ENCODE measurements at places on chromosomes 12 and 14.

DNA sequence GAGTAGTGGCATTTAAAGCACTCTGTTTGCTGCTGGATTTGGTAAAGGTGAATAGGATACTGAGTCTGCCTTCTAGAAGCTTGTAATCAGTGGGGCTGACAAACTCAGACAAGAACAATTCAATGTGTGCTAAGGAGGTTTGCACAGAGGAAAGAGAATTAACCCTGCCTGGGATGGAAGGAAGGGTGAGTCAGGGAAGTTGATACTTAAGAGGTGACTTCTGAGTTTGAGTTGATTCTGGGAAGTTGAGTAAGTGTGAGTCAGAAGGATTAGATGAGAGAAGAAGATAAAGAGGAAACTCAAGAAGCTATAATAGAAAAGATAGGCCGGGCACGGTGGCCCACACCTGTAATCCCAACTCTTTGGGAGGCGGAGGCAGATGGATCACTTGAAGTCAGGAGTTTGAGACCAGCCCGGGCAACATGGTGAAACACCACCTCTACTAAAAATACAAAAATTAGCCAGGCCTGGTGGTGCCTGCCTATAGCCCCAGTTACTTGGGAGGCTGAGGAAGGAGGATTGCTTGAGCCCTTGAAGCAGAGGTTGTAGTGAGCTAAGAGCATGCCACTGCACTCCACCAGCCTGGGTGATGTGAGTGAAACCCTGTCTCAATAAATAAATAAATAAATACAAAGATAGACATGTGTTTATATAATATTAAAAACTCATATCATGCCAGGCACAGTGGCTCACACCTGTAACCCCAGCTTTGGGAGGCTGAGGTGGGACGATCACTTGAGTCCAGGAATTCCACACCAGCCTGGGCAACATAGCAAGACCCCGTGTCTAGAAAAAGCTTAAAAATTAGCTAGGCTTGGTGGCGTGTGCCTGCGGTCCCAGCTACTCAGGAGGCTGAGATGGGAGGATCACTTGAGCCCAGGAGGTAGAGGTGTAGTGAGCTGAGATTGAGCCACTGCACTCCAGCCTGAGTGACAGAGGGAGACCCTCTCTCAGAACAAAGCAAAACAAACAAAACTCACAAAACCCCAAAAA, 126.8 kb upstream of the CPM start:
- DNase-seq = no peak

GRCh38 chr12:131468206-131468605, 242.7 kb upstream of the SFSWAP start:
- no peak for DNase-seq

- DNase-seq = peak; percentile 41
Observed at GRCh38 chr14:20631880-20632389, 9.6 kb downstream of the OR6S1 start.

GRCh38 chr12:102951841-102952240, 5.6 kb upstream of the ASCL1 start:
- DNase-seq = no peak

DNA sequence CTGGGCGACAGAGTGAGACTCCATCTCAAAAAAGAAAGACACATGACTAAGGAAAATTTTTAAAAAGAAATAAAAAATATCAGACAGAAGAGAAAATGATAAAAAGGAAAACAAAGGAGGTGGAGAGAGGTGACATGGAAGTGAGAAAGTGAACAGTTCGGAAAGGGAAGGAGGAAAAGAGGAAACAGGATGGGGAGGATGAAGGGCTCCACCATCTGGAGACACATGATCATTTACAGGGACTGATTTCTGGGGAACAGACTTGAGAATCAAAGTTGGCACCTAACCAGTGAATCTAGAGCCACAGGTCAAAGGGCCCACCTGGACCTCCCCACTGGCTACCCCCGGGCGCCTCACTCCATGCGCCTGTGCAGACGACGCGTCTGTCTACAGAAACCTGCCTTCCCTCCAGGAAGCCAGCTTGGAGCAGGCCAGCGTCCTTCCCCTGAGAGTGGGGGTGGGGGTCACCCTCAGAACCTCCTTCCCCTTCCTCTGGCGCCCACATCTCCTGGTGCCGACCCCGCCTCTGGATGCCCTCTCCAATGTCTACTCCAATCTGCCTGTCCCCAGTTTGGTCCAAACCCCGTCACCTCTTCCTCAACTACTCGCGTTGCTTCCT, 60.5 kb downstream of the AMN start:
- no peak for DNase-seq

DNA sequence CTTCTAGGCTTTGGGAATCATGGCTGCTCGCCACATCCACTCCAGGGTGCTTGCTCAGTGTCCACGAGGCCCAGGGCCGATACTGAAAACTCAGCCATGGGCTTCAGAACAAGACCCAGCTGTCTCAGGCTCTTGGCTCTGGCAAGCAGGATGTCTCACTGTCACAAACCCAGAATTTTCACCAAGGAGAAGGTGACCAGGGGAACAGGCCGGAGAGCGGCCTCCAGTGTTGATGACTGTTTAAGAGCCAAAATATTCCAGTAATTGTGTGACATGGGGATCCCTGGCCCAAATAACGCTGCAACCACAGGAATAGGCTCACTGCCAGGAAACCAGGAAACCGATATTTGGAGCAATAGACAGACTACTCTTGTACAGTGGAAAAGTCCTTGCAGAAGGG, 9.8 kb upstream of the SERPINA5 start:
- no peak for DNase-seq

All from natural killer cell (primary cell).